ENCODE measurements at places on chromosomes 11 and 22.

- DNase-seq: no peak
Observed at GRCh38 chr11:3837793-3838192, 3.0 kb downstream of the RHOG start.

- no peak for DNase-seq
Observed at GRCh38 chr11:19093976-19094375, 23.0 kb upstream of the ZDHHC13 start.

DNA sequence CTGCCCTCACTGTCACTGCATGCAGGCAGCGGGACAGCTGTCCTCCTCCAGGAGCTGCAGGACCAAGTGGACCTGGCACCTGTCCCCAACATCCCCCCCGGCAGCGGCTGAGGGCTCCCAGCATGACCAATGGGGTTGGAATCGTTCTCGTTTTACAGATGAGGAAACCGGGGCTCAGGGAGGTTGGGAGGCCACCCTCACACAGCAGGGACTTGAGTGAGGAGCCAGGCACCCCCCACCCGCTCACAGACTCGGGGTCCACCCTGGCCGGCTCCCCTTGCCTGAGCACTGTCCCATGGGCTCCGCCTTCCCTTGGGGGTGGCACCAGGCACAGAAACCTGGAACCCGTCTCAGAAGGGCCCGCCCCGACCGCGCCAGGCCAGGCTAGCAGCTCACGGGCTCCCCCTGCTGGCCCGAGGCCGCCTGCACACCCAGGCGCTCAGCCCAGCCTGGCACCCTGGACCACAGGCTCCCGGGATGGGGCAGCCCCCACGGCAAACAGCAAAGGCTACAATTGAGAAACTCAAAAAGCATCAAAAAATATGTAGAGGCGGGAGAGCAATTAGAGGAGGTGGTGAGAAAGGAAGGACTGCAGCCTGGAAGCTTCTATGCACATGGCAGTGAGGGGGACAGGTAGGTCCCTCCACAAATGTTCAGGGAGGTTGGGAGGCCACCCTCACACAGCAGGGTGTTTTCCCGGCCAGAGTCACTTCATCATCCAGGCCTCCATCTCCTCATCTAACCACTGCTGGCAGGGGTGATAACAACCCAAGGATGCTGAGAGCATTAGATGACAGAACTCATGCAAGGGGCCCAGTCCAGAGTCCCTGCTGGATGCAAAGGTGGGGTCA, 12.8 kb downstream of the MACROD1 start:
- DNase-seq: peak; percentile 60

GRCh38 chr22:45341498-45341897, 31.8 kb downstream of the FAM118A start:
- DNase-seq: no peak

GRCh38 chr22:36253523-36254490, 874 bp downstream of the APOL1 start:
- DNase-seq: no peak

DNA sequence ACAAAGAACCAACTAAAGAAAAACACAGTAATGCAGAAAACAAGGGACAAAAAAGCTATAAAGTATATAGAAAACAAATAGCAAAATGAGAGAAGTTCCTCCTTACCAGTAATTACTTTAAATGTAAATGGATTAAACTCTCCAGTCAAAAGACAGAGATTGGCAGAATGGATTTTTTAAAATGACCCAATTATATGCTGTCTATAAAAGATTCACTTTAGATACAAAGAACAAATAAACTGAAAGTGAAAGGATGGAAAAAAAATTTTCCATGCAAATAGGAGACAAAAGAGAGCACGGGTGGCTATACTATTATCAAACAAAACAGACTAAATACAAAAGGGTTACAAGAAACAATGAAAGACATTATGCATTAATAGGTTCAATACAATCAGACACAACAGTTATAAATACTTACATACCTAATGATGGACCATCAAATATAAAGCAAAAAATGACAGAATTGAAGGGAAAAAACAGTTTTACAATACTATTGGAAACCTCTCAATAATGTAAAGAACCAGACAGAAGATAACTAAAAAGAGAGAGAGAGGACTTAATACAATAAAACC, 64.6 kb downstream of the NARS2 start:
- DNase-seq: no peak

DNA sequence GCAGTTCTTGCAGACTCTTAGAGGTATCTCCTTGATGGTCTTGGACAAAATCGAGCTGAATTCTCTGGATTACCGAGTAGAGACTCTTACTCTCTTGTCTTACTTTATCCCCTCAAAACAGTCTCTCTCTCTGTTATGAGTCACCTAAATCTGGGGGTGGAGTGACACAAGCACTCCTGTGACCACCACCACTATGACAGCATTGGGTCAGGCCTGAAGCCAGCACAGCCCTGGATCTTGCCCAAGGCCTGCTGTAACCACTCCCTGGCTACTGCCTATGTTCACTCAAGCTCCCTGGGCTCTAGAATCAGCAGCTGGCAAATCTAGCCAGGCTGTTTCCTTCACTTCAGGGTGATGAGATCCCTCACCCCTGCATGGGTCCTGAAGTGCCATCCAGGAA, 662.5 kb downstream of the LUZP2 start:
- no peak for DNase-seq

DNA sequence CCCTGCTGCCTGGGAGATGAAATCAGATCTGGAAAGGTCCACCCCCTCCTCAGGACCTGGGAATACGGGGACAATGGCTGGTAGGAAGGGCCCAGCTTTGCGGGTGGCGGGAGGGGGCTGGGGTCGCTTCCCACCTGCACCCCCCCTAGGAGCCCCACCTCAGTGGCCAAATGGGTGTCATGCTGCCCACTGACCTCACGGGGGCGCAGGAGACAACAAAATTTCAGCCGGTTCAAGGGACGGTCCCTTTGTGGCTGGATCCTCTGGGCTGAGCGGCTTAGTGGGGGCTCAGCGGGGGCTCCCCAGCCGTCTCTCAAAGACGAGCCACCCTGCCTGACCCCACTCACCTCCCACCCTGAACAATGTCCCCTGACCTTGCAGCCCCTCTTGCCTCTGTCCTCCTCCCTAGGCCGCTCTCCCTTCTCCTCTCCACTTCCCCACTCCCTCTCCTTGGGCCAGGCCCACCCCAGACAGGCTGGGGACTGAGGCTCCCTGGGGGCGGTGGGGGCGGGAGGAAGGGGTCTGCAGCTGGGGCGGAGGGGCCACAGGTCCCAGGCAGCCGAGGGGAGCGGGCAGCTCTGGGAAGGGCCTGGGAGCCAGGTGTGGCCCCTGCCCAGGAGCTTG, 39.3 kb upstream of the H19 start:
- DNase-seq: no peak

- no peak for DNase-seq
Observed at GRCh38 chr11:3201677-3202181, 16.9 kb downstream of the MRGPRG start.

DNA sequence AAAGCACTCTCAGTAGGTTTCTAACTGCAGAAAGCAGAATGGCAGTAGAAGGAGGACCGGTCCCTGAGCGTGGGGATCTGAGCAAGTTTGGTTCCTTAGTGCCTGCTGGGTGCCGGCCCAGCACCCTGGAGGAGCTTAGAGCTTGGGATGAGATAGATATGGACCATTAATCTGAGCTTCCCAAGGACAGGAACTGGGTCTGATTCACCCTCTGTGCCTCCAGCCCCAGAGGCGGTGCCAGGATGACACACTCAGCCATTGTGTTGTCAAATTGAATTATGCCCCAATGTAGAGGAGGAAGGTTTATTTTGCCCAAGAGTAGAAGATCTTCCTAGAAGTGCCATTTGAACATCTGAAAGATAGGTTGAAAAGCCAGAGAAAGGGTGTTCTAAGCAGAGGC, 4.3 kb downstream of the ZC3H7B start:
- DNase-seq: no peak

GRCh38 chr11:30245621-30246020, 14.8 kb downstream of the FSHB start:
- DNase-seq: no peak

DNA sequence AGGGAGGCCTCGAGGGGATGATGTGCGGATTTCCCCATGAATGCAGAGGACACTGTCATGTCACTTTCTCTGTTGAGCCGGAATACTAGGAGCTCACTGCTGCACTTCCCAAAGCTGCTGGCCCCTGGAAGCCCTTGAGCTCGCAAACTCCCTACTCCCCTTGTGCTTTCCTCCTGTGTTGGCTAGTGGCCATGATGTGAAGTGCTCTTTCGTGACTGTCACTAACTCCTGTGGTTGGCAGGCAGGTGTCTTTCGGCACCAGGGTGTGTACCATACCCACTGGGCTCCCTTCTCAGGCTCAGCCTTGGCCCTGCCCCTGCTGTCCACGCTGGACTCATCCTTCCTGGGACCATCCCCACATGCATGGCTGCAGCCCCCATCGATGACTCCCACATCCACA, 86.2 kb downstream of the BTBD10 start:
- DNase-seq: no peak

DNA sequence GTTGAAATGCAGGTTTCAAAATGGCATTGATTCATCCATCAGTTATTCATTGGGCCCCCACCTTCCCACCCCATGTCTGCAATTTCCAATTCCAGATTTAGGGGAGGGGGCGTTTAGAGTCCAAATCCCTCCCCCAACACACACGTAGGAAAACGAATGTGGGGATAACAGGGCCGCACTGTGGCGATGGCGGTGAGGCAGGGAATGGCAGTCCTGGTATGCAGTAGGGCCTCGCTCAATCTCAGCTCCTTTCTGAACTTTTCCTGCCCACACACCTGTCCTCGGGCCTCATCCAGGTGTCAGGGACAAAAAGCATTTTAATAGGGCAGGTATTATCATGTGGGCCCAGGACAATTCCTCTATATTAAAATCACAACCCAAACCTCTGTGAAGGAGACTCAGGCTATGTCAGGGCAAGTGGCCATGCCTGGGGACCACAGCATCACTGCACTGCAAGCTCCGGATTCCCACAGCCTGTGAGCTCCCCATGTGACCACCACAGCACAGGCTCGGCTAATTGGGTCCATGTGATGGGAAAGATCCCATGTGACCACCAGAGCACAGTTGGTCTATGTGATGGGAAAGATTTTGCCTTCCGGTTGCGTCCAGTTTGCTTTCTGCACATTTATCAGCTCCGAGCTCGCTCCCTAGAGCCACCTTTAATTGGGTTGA, 44.5 kb downstream of the RTL6 start:
- DNase-seq: no peak

DNA sequence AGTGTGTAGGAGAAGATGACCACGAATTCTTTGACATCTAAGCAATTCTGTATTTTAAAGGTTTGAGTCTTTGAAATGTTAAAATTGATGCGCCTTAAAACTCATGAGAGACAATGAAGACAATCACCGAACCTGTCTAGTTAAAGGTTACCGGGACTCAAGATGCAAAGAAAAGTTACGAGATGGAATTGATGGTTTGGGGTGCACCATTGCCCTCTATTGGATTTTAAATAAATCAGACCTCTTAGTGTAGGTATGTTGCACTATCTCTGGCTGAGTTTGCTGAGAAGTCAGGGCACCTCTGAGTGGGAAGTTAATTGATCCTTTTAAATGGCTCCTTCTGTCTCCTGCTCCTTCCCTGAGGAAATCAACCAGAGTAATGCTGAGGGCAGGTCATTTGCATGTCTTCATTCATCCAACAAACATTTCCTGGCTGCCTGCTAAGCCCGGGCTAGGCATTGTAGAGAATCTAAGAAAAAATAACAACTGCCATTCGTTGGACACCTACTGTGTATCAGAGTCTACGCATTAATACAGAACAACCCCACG, 19.4 kb upstream of the TMA7B start:
- DNase-seq: no peak

- no peak for DNase-seq
Observed at GRCh38 chr11:75233754-75234172, 6.8 kb upstream of the TPBGL start.

GRCh38 chr11:128868841-128869671, 2.0 kb upstream of the KCNJ1 start:
- no peak for DNase-seq

DNA sequence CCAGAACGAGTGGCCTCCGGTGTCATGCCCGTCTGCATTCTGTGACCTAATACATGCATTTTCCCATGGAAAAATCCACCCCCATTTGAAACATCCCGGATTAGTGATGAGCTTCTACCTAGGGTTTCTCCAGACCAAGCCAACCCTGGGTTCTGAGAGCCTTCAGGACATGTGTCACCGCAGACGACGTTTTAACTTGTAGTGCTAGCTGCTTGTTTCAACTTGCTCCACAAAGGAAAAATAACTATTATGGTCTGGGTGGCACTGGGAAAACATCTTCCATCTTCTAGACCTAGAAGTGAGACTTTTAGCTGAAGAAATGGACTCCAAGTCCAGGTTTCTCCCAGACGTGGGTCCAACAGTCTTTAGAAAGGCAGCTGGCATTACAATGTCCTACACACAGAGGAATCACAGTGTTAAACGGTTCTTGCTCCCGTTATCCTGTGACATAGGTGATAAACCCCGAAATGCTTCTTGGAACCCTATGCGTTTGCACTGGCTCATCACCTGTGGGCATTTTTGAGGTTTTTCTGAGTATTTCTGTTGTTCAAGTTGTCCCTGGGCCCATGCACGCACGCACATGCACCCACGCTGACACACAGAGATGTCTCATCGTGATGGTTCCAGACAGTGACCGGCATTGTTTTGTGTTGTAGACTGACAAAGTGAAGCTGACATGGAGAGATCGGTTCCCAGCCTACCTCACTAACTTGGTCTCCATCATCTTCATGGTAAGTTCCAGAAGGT, 46.6 kb upstream of the FADD start:
- DNase-seq: no peak

DNA sequence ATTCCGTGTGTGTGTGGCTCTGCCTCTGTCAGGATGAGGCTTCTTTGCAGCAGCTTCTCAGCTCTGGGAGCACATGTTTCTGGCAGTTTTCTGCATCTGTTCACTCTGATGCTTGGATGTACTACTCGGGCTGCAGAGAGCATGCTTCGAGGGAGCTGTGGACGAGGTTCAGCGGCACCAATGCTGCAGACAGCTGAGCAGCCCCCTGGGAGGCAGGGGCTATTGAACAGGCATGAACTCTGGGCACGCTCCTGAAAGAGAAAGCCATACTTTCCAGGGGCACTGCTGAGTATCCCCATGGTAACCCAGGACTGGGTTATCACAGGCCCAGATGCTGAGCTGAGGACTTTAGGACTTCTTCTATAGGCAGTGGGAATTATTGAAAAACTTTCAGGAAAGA, 33.8 kb downstream of the ADAMTS8 start:
- no peak for DNase-seq

- DNase-seq: no peak
Observed at GRCh38 chr11:85725510-85726258, 39.7 kb upstream of the CCDC89 start.

- no peak for DNase-seq
Observed at GRCh38 chr11:89176938-89177337, 737 bp upstream of the TYR start.

DNA sequence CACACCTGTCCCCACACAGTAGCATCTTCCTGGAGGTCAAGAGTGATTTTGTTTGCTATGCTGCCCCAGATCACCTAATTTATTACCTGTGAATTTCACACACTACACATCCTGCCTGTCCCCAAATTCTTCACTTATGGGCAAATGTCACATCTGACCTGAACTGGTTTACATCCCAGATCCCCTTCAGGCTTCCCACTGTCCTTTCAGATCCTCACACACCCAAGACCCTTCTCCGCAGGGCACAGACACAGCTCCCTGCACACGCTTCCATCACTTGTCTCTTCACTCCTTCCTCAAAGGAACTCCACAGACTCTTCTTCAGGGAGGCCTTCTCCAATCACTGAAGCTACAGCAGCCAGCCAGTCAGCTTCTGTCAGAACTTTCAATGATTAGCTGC, 118.7 kb upstream of the IGLL5 start:
- no peak for DNase-seq

- DNase-seq: no peak
Observed at GRCh38 chr11:64268025-64268892, 16.2 kb downstream of the BAD start.

- DNase-seq: no peak
Observed at GRCh38 chr11:2307501-2308331, 5.9 kb downstream of the TSPAN32 start.
